ENCODE measurements at places on chromosomes 5 and 9.

DNA sequence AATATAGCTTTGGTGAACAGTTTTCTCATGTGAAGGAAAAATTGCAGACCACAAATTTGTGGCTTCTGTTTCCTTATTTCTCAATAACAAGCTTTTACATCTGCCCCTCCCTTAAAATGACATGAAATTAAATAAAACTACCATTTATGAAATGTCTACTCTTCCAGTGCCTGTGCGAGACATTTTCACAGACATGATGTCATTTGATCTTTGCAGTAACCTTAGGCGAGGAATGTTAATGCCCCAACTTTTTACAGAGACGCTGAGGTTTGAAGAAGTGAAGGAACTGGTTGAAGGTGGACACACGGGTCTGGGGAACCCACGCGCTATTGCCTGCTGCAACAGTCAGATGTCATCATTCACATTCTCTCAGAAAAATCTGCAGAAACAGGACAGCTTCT is 61.5 kb downstream of the OSTF1 start:
- no peak for DNase-seq

GRCh38 chr9:4923580-4924544 is 61.2 kb upstream of the JAK2 start:
- DNase-seq: peak; percentile 62

DNA sequence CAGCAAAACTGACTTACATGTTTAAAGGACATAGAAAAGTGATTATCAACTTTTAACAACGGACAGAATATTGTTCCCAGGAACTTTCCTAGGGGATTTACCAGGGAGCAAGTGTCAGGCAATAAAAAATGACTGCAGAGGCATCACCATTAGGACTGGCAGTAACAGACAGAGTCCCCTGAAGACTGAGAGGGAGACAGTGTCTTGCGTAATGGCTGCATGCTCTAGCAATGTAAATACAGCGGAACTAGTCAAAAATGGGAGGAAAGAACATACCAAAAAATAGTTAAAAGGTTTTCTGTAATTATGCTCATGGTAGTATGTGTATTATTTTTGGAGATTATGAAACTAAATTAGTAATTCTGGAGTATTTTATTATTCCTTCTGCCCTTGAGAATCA is 181.8 kb downstream of the CRB2 start:
- no peak for DNase-seq

DNA sequence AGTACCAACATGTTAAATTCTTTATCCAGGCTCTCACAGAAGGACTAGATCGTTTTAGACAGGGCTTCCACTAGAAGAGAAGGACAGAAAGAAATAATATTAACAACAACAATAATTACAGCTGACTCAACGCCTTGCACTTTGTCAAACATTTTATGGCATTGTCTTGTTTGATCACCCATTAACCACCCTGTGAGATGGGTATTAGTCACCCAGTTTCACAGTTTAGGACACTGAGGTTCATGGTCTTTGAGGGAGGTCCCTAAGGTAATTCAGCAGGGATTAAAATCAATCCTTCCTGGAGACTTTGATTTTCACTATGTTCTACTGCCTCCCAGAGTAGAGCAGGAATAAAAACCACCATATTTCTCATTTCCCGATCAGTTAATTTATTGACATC is 51.4 kb upstream of the BNC2 start:
- peak; percentile 66 for DNase-seq

DNA sequence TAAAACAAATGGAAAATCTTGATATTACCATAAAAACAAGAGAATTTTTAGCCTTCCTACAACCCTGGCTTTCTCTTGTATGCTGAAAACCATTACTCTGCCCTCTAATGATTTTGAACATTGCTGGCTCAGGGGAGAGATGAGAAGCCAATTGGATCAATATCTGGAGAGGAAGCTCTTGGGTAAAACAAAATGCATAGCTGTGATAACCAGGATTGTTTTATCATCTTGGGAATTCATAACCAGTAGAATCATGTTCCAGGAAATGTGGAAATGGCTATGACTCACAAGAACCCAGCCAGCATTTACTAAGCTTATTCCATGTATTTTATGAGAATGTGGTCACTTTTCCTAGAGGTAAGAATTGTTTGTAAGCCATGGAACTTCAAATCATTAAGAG is 51.1 kb upstream of the CTNND2 start:
- DNase-seq: peak; percentile 40

DNA sequence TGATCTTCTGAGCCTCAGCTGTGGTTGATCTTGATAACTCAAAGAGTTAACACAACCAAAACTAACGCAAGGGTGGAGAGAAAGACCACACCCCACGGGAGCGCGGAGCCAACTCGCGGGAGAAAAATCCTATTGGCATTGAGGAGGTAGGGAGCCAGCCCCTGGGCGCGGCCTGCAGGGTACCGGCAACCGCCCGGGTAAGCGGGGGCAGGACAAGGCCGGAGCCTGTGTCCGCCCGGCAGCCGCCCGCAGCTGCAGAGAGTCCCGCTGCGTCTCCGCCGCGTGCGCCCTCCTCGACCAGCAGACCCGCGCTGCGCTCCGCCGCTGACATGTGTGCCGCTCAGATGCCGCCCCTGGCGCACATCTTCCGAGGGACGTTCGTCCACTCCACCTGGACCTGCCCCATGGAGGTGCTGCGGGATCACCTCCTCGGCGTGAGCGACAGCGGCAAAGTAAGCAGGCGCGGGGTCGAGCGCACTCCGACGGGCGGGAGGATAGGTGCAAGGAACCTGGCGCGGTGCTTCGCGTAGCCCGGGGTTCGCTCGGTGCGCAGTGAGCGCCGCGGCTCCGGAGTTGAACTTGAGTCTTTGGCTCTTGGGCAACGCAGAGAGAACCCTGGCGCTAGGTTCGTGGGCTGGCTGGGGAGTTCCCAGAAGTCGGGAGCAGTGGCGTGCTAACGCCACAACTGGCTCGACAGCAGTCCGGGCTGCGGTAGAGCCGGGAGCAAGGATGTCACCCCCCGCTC is at the start of gene GDA:
Gene GDA, plus strand, starts transcription at position 210 of the 745 bp plus-strand sequence. Its CDS starts 120 bp downstream, at position 330.
- DNase-seq: no peak

DNA sequence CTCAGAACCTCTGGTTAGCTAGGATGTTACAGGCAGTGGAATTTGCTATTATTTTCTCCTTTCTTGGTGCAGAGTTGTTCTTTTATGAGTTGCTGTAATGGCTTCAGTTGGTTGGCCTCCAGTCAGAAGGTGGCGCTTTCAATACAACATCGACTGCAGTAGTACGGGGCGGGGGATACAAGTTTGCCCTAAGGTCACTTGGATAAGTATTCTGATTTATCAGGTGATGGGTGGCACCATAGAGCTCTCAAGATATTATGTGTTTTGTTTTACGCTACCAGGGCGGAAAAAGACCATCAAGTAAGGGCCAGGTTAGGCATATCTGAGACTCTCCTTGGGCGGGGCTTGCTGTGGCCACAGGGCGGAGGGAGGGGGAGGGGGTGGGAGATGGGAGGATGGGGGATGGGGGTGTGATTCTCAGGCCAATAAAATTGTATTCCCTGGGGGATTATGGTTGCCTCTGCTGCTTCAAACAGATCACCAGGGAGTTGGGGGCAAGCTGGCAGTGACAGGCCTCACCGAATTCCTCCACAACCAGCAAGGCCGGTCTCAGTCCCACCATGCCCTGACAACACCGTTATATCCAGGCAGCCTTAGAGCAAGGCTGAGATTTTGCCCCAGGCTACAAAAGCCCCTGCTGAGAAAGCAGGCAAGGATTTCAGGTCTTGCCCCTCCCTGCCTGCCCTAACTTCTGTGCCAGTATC is 15.9 kb upstream of the RNF38 start:
- no peak for DNase-seq

GRCh38 chr9:2192356-2192979 is 177.3 kb downstream of the SMARCA2 start:
- no peak for DNase-seq

DNA sequence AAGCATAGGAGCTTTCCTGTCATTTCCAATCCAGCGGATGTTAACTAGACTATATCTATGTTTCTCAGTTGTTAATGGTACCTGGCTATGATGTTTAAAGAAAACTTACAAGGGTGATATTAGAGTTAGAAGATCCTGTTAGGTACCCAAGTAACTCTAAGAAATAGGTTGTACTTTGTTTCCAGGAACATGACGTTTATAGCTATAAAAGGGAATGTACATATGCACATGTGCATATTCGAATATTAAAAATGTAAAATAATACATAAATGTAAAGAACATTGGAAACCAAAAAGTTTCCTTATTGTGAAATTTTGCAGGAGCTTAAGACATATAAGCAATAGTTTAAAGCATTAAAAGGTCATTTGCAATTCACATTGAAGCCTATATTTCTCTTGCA is 247.7 kb upstream of the EDIL3 start:
- DNase-seq: no peak

- peak; percentile 56 for DNase-seq
Observed at GRCh38 chr9:6702707-6703106, 55.1 kb upstream of the KDM4C start.

DNA sequence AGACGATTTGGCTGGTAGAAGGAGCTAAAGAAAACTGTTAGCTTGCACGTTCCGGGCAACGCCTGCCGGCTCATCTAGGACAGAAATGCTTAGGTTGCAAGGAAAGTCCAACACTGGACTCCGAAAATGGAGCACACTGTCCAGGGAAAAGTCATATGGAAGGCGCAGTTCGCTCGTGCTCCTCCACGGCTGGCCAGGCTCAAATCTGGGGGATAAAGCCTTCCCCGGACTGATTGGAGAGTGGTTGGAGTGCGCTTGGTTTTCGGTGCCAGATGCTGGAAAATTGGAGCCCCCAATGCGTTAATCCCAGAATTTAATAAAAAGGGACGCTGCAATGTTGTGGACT is 955 bp downstream of the CDH6 start:
- DNase-seq: peak; percentile 23

- peak; percentile 51 for DNase-seq
Observed at GRCh38 chr9:135130207-135130976, 42.9 kb downstream of the OLFM1 start.

GRCh38 chr9:130182381-130182909 is 10.2 kb downstream of the NCS1 start:
- DNase-seq: peak; percentile 57

GRCh38 chr9:132588098-132588497 is 5.7 kb downstream of the BARHL1 start:
- no peak for DNase-seq

GRCh38 chr5:67160272-67160671 is 36.3 kb downstream of the CD180 start:
- no peak for DNase-seq

- no peak for DNase-seq
Observed at GRCh38 chr5:146618434-146618833, 102.4 kb upstream of the GPR151 start.

GRCh38 chr5:3234566-3234965 is 361.1 kb upstream of the IRX1 start:
- no peak for DNase-seq

- DNase-seq: no peak
Observed at GRCh38 chr5:54156577-54156976, 153.8 kb downstream of the ARL15 start.

DNA sequence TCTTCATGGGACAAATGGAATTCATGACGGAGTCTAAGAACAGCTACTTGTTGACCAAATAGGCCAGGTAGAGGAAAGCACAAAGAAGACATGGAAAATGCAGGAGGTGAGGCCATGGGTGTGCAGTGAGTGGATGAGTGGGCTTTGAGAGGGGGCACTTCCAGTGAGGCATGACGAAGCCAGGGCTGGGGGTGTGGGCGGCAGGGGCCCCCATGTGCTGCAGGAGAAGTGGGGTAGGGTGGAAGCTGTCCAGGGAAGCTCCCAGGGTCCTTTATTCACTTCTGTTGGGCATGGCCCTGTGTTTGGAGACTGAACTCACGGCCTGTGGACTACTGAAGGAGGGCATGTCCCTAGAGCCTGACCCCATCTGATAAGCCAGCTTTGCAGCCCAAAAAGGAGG is 127.6 kb upstream of the SLC25A48 start:
- no peak for DNase-seq

DNA sequence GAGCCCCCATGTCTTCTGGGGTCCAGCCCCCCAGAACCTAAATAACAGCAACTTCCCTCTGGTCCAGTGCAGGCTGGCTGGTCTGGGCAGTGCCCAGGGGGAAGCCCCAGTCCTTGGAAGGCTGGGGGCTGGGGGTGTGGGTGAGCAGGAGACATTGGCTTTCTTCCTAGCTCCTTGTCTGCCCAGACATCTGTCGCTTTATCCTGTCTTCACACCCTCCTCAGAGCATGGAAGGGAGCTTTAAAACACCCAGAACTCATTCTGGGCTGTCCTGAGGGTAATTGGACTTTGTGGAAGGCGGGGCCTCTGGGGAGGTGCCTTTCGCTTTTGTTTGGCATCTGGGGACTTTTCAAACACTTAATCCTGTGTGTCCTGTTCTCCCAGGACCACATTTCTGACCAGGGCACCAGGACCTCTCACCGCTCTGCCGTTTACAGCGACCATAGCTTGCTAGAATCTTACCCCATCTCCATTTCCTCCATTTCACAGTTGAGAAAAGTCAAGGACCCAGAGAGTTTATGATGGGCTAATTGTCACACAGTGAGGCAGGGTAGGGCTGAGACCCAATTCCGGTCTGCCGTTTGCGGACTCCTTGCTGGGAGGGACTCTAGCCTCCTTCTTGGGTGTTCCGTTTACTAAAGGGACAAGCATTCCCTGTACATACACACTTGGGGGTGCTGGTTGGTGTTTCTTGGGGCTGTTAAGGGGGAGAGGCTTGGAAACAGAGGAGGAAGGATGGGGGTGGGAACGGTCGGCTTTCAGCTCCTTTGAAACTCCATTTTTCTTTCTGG is 1.1 kb downstream of the GSN start:
- peak; percentile 55 for DNase-seq

DNA sequence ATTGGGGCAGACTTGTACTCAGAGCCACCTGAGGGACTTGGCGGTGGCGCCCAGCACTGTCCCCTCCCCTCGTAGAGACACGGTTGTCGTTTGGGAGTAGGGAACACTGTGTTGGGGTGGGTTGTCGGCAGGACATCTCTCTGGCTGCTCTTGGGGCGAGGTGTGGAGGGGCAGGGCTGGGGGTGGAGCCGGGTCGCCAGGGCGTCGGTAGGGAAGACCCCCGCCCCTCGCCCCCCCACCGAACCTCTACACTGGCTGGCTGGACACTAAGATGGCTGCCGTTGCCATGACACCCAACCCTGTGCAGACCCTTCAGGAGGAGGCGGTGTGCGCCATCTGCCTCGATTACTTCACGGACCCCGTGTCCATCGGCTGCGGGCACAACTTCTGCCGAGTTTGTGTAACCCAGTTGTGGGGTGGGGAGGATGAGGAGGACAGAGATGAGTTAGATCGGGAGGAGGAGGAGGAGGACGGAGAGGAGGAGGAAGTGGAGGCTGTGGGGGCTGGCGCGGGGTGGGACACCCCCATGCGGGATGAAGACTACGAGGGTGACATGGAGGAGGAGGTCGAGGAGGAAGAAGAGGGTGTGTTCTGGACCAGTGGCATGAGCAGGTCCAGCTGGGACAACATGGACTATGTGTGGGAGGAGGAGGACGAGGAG is 778 bp downstream of the TRIM41 start:
- no peak for DNase-seq

- DNase-seq: peak; percentile 94
Observed at GRCh38 chr5:76689321-76690036, 26.4 kb upstream of the F2R start.

Data from M059J (cell line).